NCI-H774 (cell line): ENCODE measurements at places on chromosomes 2 and 18.

DNA sequence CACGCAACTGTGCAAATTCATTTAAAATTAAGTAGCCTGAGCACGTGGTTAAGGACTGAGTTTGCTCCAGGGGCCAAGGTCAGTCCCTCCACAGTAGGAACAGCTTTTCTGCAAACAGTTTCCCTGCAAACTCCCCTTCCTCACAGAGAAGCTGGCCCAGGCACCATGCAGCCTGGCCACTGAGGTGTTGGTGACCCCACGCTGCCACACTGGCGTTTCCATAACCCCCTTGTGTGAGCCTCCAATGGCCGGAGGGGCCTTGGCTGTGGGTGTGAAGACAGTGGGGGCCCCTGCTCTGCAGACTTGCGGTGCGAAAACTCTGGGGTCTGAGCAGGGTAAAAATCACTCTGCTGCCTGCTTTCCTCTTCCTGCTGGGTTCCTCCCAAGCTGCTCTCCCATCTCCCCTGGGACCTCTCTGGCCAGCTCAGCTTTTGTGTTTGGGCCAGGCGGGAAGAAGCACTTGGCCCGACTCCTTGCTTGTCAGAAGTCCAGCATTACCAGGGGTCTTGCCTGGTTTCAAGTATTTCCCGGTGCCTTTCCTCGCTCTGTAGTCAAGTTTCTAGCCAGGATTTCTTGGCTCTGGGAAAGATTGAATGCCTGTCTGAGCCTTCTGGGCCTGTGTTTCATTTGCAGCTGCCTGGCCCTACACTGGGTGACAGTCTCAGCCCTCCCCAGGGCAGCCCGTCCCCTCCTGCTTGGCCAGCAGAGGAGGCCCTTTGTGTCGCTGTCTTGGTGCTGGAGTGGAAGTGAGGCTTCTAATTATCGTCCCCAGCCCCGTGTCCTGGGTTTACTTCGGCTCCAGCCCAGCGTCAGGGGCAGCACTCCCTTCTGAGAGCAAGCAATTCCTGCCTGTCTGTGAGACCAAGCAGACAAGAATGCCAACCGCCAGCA lies 131.4 kb upstream of the SLC1A4 start:
- DNase-seq: no peak

GRCh38 chr2:133884739-133885381 lies 316.6 kb upstream of the NCKAP5 start:
- no peak for DNase-seq

GRCh38 chr2:160338901-160339685 lies 139.0 kb upstream of the ITGB6 start:
- no peak for DNase-seq

DNA sequence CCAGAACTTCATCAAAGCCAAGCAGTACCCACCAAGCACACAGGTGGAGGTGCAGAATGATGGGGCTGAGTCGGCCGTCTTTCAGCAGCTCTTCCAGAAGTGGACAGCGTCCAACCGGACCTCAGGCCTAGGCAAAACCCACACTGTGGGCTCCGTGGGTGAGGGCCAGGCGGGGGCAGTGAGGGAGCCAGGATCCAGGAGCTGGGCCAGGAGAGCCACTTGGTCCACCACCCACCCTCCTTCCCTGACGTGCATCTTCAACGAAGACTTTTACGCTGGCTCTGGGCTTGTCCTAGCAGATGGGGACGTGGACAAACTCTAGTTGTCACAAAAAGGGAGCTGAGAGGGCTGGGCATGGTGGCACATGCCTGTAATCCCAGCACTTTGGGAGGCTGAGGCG lies 11.8 kb downstream of the VIL1 start:
- DNase-seq: no peak

DNA sequence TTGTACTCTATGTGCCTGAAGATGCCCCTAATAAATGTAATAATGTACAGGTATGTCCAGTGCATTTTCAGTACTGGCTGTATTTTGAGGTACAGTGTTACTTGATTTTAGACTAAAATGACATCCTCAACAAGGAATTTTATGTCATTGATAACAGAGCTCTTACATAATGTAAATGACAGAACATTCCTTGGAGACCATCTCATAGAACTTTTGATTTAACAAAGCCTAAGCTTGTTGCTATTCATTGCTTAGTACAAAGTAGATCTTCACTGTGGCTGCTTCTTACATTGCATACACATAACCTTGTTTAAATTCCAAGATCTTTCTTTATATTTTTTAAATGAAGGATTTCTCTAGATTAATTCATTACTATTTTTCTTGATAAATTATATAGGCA lies 24.1 kb downstream of the DYNC1I2 start:
- no peak for DNase-seq

DNA sequence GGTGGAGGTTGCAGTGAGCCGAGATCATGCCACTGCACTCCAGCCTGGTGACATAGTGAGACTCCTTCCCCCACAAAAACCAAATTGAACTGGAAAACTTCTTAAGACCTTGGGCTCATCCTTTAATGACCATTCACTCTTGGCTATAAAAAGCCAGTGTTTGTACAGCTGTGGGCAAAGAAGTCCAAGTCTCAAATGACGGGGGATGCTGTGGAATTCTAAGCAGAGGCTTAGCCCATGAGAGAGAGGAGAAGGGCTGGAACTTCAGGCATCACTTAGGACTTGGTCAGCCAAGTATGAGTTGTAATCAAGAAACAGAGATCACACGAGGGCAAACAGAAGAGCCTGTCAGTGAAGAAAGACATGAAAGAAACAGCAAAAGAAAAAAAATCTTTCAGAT lies 79.3 kb upstream of the POU3F3 start:
- no peak for DNase-seq

- no peak for DNase-seq
Observed at GRCh38 chr2:157596992-157597681, 31.5 kb downstream of the ACVR1C start.

GRCh38 chr18:28095041-28095440 lies 81.9 kb downstream of the CDH2 start:
- no peak for DNase-seq

DNA sequence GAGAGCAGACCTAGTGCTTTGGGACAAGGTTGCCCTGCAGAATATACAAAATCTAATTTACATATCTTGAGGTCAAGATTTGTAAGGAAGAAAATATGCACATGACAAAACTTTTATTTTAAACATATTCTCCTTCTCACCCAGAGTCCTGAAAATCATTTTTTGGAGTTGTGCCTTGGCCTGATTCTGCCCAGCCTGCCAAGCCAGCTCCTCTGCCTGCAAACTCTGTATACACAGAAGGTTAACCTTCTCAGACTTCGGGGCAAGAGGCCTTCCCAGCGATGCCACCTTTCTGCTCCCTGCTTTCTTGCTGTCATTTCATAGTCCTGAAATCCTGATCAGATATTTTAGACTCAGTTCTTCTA lies 95.8 kb upstream of the CAVIN2 start:
- DNase-seq: no peak

DNA sequence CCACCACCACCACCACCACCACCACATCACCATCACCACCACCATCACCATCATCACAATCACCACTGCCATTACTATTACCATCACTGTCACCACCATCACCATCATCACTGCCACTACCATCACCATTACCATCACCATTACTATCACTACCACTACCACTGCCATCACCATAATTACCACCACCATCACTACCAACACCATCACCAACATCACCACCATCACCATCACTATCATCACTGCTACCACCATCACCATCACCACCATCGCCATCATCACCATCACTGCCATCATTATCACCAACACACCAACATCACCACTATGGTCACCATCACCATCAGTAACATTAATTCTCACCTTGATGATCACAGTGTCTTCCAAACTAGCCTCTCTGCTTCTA lies 291.4 kb downstream of the TGIF1 start:
- DNase-seq: no peak

- no peak for DNase-seq
Observed at GRCh38 chr2:9095690-9096089, 92.2 kb upstream of the MBOAT2 start.

DNA sequence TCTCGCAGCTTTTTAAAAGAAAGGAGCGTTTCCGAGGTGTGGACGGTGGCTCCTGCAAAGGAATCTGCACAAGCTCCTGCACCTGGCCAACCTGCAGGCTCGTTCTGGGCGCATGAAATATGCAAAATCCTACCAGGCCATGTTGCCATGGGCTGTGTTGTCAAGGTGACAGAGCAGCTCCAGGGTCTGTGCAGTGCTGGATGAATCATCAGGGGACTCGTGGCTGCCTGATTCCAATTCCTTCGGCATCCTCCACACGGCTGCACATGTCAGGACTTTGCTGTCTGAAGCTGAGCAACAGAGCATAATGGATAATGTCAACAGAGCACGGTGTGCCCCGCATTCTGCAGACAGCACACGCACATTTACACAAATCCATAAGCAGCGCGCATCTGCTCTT lies 120.5 kb downstream of the EIPR1 start:
- no peak for DNase-seq
